ENCODE measurements at places on chromosomes 2 and 18.
A peak's percentile ranks its signal among the peaks of the same experiment; 100 is the strongest.

DNA sequence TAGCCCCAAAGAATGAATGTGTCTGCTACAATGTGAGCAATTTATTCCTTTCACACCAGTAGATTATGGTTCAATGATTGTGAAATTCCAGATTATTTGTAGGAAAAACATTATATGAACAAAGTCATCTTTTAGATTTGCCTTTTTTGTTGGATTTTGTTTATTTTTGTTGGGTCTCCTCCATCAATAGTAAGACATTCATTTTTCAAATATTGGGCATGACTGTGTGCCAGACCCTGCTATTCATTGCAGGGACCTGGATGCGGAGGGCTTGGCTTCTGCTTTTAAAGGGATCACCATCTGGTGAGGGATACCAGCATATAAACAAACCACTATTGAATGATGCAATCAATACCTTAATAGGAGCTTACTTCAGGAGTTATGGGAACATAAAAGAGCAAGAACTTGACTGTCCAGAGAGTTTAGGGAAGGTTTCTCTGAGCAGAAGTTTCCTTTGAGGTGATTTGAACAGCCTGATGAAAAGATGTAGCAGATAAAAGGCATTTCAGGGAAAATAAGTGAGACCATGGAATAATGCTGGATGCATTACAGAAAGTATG is 486.7 kb downstream of the EPHA4 start:
- peak; percentile 19 for DNase-seq

DNA sequence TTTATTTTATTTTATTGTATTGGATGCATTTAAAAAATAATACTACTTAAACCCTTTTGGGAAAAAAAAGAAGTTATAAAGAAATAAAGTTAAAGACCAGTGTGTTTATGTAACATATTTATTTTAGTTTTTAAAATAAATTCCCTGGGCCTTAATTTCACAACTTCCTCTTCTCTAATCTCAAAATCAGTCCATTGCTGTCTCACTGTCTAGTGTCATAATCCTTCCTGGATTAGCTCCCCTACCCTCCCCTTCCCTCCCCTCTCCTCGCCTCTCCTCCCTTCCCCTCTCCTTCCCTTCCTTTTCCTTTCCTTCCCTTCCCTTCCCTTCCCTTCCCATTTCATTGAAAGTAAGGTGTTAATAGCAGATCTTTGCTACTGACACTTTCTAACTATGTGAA is 40.3 kb upstream of the ZEB2 start:
- no peak for DNase-seq

DNA sequence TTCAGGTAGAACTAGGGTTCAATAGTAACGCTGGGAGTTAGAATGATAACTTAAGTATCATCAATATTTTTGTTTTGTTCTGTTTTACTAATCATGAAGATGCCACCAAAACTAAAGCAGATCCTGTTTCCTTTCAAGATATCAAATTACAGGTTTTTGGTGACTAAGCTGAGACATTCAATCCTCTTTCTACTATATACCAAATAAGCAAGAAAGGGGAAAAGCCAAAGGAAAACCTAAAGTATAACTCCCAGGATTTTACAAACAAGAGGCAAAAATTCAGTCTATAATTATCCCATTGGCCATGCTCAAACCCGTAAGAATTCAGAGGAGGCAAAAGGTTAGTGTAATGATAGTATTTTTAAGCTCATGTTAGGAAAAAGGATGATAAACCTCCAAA is 175.2 kb upstream of the CCDC150 start:
- DNase-seq: no peak

GRCh38 chr2:121865914-121866313 is 110.5 kb downstream of the TSN start:
- DNase-seq: peak; percentile 8

DNA sequence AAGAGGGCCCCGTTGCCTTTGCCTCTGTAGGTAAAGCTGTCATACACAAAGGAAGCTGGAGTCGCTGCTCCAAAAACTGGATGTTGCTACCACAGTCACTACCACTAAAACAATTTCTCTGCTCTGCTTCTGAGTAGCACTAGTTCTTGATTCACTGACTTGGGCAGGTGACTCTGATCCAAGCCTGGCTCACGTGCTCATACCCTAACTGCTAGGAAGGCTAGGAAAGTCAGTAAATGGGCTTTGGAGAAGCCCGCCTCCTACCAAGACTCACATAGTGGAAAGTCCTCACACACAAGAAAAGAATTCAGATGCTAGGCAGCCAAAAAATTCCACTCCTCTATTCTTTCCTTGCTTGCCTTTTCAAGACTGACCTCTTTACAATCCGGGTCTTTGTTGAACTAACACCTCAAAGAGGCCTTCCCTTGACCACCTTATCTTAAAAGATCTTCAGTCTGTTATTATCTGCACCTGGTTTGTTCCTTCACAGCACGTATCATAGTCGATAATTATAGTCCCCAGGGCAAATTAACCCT is 11.4 kb upstream of the DYNC1I2 start:
- no peak for DNase-seq

DNA sequence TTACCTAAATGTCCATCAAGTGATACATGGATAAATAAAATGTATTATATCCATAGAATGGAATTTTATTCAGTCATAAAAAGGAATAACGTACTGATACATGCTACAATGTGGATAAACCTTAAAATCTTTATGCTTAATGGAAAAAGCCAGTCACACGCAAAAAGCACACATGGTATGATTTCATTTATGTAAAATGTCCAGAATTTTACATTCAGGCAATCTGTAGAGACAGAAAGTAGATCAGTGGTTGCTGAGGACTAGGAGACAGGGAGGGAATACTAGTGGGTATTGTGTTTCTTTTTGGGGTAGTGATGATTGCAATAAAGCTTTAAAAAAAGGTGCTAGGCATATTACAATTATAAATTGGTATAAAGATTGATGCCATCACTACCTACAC is 30.7 kb upstream of the CD302 start:
- DNase-seq: no peak

- peak; percentile 34 for DNase-seq
Measured at GRCh38 chr2:216791303-216791702, 68.6 kb downstream of the TNP1 start.

DNA sequence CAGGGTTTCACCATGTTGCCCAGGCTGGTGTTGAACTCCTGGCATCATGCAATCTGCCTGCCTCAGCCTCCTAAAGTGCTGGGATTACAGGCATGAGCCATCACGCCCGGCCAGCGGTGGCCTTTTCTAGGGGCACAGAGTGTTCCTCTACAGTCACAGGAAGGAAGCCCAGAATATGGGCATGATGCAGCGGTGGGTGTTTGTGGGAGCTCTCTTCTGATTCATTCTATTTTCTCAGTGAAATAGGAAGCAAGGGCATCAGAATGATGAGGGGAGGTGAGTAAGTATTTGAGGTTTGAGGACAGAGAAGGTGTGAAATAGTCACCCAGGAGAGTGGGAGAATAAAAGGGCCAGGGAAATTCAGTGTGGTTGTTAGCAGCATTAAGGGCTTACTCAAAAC is 70.3 kb upstream of the PSME4 start:
- peak; percentile 43 for DNase-seq

GRCh38 chr2:68721482-68722101 is 13.0 kb upstream of the ARHGAP25 start:
- DNase-seq: no peak

DNA sequence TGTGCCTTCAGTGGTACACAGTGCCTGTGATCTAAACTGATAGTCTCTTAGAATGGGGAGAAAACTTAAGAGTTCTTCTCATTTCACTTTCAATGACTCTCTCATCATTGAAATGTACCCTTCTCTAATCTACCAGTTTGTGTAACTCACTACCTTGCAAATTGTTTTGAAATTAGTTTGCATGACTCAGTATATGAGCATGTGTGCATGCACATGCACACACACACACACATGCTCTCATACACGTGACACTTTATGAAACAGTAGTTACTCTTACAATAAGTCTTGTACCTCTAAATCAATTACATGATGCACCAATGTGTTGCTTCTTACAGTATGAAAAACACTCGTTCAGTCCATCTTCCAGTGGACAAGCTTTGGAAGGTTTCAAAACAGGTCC is 10.6 kb downstream of the LYPD6B start:
- DNase-seq: peak; percentile 74

DNA sequence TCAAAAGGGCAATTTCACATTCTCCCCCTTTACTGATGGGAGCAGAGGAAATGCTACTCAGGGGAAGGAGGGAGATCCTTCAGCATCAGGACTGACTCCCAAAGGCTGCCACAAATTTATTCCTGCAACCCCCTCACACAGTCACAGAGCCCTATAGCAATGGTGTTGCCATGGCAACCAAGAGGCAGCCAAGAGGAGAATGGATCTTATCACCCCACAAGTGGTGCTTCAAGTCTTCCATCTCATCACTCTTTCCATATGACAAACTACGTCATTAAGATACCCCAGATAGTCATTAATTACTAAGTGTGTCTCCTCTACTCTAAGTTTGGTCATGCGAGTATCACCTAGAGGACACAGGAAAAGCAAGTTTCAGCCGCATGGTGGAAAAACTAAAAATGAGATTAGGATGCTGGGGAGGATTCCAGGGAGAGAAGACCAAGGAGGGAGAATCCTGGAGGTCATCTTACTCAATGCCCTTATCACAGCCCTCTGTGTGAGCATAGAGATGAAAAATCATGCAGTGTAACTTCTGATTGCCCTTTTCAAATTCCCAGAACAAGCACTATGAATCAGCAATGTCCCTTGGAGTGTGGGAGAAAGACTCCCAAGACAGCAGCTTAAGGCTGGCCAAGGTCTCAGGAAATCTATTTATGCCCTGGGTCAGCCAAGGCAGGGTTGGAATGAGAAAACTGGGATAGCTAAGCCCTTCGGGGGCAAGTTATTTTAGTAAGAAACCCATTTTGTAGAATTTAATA is 885.7 kb upstream of the KLHL29 start:
- DNase-seq: no peak

GRCh38 chr2:129829588-129829987 is 149.9 kb upstream of the RAB6C start:
- DNase-seq: no peak

DNA sequence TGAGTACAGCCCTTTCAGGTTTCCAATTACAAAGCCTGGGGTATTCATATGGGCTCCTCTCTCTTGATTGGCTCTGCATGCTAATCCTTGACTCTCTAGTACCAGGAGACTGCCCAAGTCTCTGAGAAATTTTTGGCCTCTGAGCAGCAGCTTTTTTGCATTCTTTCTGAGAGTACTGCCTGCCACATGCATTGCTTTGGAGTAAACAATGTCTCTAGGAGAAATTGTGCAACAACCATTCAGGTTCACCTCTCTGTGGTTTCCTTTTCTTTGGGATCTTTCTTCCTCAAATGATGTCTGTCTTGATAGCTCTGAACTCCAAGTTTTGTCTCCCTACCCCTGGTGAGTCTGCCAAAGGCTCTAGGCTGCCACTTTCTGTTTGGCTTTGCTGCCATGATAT is 115.8 kb upstream of the SETBP1 start:
- peak; percentile 82 for DNase-seq

DNA sequence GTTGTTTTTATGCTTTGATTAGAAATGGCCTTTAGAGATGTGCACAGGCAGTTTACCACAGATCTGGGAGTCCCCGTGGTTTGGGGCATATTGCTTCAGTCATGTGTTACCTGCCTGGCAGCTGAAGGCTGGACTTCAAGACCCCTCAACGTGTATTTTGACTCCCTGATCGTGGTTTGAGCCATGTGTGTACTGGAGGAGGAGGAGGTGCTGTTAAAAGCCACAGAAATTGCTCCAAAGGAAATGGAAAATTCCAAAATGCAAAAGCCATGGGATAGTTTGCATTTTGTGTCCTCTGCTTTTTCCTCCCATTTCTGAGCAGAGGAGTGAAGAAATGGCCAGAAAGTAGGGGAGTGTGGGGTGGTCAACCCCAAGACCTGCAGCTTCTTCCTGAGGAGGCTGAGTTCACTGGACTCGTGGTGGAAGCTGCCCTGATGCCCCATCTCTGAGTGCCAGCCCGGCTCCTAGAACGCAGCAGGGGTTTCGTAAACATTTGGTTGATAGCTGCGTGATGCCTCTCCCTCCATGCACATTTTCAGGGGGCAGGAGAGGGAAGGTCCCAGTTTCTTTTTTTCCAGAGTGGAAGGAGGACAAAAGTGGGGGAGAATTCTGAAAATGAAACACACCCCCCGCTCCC is 45.7 kb downstream of the ITGB1BP1 start:
- no peak for DNase-seq

DNA sequence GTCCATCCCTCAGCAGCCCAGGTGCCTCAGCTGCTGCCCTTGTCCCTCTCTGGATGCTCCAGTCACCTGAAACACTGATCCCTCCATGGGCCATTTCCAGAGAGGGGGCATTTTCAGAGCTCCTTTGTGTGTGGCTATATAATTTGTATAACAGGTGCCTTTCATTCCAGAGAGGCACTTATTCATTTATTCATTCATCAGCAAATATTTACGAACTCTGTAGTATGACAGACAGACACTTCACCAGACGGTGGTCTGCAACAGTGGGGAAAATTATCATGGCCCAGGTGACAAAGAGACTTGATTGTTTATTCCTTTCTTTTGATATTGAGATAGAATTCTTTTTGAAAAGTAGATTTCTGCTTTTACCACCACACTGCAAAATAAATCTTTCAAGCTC is 361.7 kb downstream of the TMEM182 start:
- DNase-seq: no peak

- no peak for DNase-seq
Measured at GRCh38 chr2:178920916-178921513, 113.8 kb upstream of the TTN start.

DNA sequence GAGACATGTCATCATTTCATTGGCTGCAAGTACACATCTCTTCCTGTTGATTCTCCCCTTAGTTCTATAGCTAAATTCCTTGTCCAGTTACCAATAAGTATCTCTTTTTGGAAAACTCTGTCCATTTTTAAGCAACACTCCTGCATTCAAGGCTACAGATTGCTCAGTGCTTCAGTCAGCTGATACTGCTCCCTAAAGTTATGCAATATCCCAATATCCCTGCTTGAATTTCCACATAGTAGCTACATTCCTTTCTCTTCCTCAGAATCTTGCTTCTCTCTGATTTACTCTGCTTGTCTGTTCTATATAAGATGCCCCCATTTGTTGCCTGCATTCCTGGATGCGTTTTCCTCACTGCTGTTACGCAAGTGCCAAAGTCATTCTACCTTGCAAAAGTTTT is 109.8 kb downstream of the PARD3B start:
- DNase-seq: peak; percentile 76

GRCh38 chr18:57134618-57135135 is 12.2 kb upstream of the BOD1L2 start:
- peak; percentile 4 for DNase-seq

- DNase-seq: no peak
Measured at GRCh38 chr2:8612734-8613179, 69.1 kb upstream of the ID2 start.

GRCh38 chr2:201158111-201158929 is 24.6 kb upstream of the CASP10 start:
- DNase-seq: peak; percentile 78

DNA sequence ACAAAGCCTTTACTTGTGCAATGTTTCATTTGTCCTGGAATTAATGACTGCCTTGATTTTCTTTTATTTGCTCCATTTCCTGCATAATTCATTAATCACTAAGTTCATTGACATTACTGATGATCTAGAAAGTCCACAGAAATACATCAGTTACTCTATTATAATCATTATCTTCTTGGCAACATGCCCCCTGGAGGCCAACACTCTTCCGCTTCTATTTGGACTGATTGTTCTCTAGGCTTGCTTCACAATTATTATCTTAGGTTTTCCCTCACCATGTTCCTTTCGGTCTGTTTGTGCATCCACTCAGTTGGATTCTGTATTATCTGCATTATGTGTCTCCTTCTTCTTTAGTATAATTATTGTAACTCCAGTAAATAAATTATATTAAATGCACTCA is 461.0 kb upstream of the CDH2 start:
- DNase-seq: no peak

- no peak for DNase-seq
Measured at GRCh38 chr2:19793132-19793750, 108.5 kb downstream of the TTC32 start.

GRCh38 chr2:100202567-100202966 is 60.2 kb upstream of the AFF3 start:
- no peak for DNase-seq

All from GM23248 (cell line).